ENCODE measurements at places on chromosomes 6 and 20.

- no peak for DNase-seq
Observed at GRCh38 chr6:135265278-135265677, 84.2 kb downstream of the MYB start.

- no peak for DNase-seq
Observed at GRCh38 chr20:4160761-4161305, 145.5 kb upstream of the RNF24 start.

DNA sequence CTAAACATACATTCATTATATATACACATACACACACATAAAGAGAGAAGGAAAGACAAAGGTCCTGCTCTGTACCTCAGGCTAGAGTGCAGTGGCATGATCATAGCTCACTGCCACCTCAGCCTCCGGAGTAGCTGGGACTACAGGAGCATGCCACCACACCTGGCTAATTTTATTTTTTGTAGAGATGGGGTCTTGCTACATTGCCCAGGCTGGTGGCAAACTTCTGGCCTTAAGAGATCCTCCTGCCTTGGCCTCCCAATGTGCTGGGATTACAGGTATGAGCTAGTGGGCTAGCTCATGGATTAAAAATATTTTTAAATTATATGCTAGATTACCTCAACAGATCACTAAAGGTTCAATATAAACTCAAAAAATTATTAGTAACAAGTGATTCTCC, 30.3 kb downstream of the NUDT3 start:
- DNase-seq: no peak

- DNase-seq: no peak
Observed at GRCh38 chr6:60867548-60867947, 1418.5 kb downstream of the KHDRBS2 start.

- peak; percentile 92 for DNase-seq
Observed at GRCh38 chr20:6769903-6770785, 2.7 kb downstream of the BMP2 start.

DNA sequence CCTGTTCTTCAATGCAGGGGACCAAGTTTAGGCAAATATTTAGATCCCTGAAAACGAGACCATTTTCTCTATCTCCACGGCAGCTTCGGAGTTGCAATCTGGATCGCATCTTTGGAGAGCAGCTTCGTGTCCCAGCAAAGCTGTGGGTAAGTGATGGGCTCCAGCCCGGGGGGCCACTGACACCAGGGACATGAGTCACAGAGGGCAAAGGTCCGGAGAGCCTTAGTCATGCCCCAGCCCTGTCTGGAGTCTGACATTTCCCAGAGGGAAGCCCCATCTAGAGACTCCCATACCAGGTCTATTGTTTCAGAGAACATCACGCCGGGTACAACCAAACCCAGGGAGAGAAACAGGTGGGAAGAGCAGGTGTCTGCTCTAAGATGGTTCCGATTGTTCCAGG, 95.9 kb downstream of the NFATC2 start:
- DNase-seq: peak; percentile 99

- no peak for DNase-seq
Observed at GRCh38 chr6:87722540-87723169, 20.6 kb upstream of the AKIRIN2 start.

DNA sequence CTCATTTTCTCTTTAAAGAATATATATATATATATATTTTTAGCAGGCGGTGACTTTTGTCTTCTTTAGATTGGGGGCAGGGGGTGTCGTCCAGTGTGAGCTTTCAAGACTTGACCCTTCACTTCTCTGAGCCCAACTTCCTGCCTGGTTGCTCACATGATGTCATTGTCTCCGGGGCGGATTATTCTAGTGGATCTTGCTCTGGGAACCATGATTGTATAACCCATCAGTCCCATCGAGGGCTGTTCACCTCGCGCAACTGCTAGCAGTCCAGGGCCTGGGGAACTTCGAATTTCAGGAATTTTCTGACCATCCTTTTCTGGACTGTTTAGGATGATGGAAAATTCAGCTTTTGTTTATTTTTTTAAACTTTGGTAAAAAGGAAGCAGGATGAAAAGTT, 1.0 kb downstream of the IGF2R start:
- peak; percentile 87 for DNase-seq

- DNase-seq: no peak
Observed at GRCh38 chr6:125983246-125983945, 2.9 kb upstream of the TRMT11 start.

DNA sequence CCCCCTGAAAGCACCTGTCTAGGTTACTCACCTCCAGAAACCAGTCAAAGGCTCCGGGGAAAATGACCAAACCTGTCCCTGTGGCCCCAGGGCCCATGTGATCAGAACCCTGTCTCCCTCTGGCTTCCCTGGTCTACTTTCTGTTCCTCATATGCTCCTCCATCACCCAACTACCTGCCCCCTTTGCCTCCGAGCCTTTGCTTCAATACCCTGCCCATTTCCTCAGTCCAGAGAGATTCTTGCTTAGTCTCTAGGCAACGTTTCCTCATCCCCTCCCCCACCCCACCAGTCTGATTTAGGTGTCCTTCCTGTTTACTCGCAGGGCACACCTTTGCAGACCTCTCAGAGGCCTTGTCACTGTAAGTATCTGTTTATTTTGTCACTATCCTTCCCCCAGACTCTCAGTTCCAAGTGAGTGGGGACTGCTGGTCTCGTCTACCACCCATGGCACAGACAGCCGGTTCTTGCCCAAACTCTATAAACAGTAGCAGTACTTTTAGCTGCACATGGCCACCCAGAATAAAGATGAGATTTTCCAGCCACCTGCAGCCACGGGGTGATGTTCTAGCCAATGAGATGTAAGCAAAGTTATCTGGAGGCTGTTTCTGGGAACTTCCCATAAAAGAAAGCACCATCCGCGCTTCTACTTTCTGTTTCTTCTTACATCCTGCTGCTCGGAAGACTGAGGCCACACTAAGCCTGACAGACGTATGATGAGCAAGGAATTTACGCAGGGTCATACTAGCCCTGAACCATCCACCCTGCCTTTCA, 13.3 kb downstream of the ELOVL5 start:
- DNase-seq: no peak

DNA sequence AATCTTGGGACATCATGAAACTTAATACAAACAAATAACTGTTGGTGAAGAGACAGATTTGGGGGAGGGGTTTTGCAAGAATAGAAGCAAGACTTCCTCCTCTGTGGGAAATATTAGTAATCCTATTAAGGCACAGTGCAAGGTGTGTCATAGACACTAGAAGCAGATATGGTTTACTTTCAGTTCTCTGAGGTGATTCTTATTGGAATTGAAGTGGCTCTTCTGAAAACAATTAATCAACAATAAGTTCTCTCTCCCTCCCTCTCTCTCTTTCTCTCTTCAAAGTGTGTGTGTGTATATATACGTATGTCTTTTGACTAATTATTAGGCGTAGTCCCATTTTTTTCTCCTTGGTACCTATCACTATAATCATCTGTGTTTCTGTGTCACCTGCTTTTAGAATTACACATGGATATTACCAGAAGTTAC, 99.8 kb downstream of the HIVEP2 start:
- DNase-seq: no peak

GRCh38 chr6:111200350-111201243, 113.3 kb downstream of the SLC16A10 start:
- no peak for DNase-seq

DNA sequence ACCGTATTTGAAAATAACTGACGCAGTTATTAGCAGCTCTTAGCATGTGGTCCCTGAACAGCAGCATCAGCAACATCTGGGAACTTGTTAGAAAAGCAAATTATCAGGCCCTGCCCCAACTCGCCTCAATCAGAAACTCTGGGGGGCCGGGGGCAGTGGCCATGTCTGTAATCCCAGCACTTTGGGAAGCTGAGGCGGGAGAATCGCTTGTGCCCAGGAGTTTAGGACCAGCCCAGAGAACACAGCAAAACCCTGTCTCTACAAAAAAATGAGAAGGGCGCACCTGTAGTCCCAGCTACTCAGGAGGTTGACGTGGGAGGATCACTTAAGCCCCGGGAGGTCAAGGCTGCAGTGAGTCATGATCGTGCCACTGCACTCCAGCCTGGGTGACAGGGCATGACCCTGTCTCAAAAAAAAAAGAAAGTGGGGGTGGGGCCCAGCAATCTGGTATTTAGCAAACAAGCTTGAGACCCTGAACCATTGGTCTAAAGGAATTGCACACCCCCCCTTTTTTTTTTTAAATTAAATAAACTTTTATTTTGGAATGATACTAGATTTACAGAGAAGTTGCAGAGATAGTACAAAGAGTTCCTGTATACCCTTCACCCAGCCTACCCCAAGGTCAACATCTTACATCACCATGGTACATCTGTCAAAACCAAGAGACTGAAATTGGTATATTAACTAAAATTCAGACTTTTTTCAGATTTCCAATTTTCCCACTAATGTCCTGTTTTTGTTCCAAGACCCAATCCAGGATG, 6.7 kb downstream of the SRXN1 start:
- no peak for DNase-seq

- DNase-seq: no peak
Observed at GRCh38 chr6:136737871-136738691, 54.2 kb downstream of the MAP3K5 start.

DNA sequence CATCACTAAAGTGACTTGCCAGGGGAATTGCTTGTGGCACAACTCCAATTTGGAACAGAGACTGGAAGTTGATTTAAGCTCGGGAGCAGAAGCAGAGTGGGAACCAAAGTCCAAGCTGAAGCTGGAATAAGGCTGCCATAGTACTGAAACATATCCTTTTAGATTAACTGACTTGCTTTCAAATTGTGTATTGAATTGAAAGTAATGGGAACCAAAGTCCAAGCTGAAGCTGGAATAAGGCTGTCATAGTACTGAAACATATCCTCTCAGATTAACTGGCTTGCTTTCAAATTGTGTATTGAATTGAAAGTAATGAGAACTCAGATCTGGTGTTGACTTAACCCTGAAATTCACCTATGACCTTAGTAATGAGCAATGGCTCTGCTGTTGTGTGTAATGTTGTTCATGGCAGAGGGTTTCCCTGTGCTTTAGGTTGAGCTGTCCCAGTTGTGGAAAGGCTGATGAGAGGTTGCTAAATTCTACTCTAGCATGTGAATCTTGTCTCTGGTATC, 40.2 kb downstream of the CENPW start:
- DNase-seq: no peak

GRCh38 chr20:15364781-15365180, 1027.4 kb upstream of the FLRT3 start:
- DNase-seq: no peak

GRCh38 chr6:32952817-32953739, at the start of gene HLA-DMA:
Gene HLA-DMA, minus strand, starts transcription at chr6:32953097. Its CDS starts 61 bp downstream, at chr6:32953036.
- DNase-seq: peak; percentile 96

DNA sequence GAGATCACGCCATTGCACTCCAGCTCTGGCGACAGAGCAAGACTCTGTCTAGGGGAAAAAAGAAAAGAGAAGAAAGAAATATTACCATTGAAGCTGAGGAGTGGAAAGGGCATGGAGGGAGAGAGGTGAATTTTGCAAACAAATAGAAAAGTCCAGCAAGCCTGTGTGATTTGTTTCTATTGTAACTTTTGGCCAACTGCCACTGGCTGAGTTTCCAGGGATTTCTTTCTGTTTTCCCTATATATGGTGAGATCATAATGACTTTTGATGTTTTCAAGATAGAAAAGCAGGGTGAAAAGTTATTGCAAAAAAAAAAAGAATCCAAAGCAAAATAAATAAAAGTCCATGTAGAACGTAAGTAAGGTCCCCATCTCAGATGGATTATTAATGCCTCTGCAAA, 184.2 kb upstream of the RALGAPA2 start:
- DNase-seq: no peak

- DNase-seq: no peak
Observed at GRCh38 chr6:132466952-132467351, 46.0 kb downstream of the STX7 start.

GRCh38 chr20:47238780-47239718, 117.5 kb downstream of the ZMYND8 start:
- no peak for DNase-seq

GRCh38 chr6:143000811-143001210, 55.8 kb upstream of the HIVEP2 start:
- DNase-seq: no peak

GRCh38 chr6:71929047-71929446, 42.7 kb downstream of the RIMS1 start:
- DNase-seq: no peak

- no peak for DNase-seq
Observed at GRCh38 chr20:57608516-57608915, 11.7 kb downstream of the ZBP1 start.

DNA sequence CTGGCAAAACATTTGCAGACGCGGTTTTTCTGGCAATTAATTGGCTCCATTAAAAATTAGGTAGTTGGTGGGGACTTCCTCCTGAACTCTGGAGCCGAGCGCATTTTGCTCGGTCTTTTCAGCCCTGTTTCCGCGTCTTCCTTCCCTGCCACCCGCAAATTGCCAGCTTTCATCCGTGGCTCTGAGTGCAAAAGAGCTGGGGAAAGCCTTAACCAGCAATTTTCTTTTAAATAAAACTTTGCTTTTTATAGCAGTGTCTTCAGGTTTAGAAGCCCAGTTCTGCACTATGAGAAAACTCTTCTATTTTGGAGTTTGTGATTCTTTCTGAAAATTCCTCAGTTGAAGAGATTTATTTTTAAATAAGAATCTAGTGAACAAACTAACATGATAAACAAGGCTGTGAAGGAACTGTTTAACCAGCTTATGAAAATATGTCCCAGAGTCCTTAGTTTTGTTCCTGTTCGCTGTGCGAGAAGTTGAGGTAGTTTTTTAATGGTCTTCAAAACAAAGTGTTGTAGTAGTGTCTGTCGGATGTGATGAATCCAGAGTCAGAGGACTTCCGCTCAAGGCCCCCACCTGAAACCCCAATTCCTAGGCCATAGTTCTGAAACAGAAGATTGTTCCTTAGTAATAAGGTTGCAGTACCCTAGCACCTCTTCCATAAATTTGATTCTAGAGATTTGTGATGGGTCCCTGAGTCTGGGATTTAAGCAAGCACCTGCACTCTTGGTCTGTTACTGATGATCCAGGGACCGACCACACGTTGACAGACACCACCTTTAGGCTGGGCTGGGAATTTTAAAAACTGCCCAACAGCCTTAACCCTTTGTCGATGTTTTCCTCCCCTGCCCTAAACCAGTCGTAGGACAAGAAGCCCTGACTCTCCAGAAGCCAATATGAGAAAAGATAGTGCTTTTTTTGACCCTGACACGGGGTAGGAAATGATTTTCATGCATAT, 950 bp downstream of the KCTD20 start:
- peak; percentile 69 for DNase-seq

- no peak for DNase-seq
Observed at GRCh38 chr6:137522831-137523230, 28.6 kb upstream of the OLIG3 start.

- no peak for DNase-seq
Observed at GRCh38 chr6:150765067-150765764, 100.3 kb upstream of the MTHFD1L start.

DNA sequence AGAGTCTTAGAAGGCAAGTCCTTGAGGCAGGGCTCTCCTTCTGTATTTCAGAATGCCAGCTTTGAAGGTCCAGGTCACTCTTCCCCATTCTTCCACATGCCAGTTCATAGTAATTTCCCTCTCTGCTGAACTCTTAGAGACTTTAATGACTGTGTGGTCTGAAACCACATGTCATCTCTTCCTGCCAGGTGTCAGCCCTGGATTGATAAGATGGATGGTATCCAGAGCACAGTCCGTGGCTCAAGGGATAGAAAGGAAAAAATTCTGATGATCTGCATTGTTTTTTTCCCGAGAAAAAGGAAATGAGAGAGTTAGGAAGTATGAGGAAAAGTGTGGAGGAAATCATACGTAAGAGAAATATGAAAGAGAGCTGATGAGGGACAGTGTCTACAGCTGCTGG, 250.9 kb downstream of the TPBG start:
- DNase-seq: peak; percentile 59
